SK-MEL-5 (cell line): ENCODE measurements at places on chromosomes 4 and X. TPM values are rescaled to one million over a fixed set of nuclear protein-coding genes. Genes with fewer than 3 reads are reported as not detected.

DNA sequence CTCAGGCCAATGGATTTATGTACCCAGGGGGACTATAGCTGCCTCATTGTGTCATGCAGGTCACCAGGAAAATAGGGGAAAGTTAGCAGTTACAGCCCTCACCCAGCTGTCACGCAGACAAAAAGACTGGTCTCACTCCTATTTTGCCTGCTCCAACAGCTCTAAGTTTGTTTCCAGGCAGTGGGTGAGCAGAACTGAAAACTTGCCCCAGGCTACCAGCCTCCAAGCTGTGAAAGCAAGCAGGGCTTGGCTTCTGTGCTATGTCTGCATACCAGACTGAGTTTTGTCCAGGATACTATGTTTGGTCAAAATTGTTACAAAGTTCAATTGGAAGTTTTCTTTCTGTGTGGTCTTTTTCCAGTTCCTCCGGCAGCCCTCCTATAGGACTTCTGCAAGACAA is 628.4 kb downstream of the FAM133A start:
- DNase-seq, result no peak

GRCh38 chrX:102934624-102935023 is 2.4 kb upstream of the RAB40AL start:
- peak; percentile 51 for DNase-seq

DNA sequence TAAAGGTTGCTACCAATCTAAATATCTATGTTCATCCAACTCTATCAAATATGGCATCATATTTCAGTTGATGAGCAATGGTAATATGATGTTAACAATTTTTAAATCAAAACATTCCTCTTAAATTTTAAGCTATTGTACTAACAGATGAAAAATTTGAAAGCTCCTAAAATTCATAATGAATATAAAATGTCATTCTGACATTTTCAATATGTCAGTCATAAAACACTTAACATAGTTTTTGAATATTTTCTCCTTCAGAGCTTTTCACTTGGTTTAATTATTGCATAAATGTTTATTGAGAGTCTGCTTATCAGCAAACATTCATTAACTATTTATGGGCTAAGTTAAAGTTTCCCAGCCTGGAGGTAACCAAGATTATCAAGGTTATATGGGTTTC is 11.8 kb downstream of the ARSJ start:
- DNase-seq, result no peak

DNA sequence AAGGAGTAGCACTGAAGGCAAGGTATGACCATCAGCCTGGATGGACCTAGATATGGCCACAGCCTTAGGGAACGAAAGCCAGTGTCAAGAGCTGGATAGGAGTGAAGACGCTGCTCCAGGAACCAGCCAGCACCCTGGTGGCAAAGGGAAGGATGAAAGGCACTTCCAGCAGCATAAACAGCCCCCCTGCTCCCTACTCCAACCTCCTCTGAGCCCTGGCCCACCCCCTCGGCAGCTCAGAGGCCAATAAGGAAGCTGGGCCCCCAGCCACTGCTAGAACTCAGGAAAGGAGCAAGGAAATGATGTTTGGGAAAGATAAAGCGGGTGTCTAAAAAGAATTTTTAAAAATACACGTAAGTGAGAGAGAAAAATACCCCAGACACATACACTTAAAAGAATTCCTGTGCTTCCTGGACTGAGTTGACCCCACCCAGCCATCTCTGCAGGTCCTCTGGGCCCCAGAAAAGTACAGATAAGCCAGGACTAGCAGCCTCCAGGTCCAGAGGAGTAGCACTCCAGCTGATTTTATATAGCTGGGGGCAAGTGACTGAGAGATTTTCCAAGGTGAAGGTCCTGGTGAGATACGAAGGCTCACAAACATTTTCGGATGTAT is 170.4 kb downstream of the SHROOM4 start:
- no peak for DNase-seq

The AMBN gene
- total RNA-seq, result 0.13 TPM in 1 of 2 replicates, not detected in the other
